PC-9 (cell line): ENCODE measurements at places on chromosomes 11 and 22. TPM values are rescaled to one million over a fixed set of nuclear protein-coding genes. Genes with fewer than 3 reads are reported as not detected.
A peak's percentile ranks its signal among the peaks of the same experiment; 100 is the strongest.

DNA sequence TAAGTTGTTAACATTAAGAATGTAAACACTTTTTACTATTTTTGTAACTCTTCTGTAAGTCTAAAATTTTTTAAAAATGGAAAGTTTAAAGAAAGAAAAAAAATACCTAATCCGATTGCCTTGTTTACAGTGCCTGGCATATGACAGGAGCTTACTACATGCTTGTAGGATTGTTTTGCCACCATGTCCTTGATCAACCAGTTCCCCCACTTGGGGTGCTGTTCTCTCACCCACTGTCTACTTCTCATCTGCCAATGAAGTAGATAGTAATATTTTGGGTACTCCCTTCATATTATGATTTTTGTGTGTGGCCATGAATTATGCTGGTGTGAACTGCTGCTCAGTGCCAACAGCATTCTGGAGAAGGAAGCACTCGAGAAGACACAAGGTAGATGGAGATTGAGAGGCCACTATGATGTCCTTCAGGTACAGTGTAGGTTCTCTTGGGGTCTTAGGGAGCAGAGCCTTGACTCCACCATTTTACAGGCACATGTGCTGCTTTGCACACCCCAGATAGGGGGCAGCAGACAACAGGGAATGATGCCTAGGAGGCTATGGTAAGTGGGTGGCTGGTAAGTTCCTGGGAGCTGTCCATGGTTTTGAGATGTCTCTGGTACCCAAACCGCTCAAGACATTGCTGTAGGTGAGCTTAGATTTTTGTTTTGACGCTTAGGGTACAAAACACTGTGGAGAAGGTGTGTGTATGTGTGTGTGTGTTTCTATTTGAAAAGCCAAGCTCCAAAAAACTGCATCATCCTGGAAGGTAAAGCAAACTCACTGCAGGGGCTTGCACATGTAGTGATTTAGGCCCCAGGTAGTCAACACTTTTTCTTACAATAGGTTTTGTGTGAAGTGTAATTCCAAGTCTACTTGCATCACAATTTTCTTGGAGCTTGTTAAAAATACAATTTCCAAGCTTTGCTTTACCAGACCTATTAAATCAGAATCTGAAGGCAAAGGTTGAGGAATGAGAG lies 494.5 kb upstream of the LARGE1 start:
- no peaks in the 10 kb centered on the region for H3K27me3 ChIP-seq
- no peak overlapping the region for H3K27ac ChIP-seq
- peak; percentile 67 for DNase-seq
- H3K36me3 ChIP-seq, result no peaks in the 10 kb centered on the region
- H3K4me3 ChIP-seq, result no peak overlapping the region
- H3K4me1 ChIP-seq, result no peaks in the 10 kb centered on the region

Gene THAP12
- 47.0 and 52.3 TPM in 2 replicates for total RNA-seq

Gene NTM
- not detected in 2 replicates for total RNA-seq

Gene MS4A2
- total RNA-seq, result not detected in 2 replicates

DNA sequence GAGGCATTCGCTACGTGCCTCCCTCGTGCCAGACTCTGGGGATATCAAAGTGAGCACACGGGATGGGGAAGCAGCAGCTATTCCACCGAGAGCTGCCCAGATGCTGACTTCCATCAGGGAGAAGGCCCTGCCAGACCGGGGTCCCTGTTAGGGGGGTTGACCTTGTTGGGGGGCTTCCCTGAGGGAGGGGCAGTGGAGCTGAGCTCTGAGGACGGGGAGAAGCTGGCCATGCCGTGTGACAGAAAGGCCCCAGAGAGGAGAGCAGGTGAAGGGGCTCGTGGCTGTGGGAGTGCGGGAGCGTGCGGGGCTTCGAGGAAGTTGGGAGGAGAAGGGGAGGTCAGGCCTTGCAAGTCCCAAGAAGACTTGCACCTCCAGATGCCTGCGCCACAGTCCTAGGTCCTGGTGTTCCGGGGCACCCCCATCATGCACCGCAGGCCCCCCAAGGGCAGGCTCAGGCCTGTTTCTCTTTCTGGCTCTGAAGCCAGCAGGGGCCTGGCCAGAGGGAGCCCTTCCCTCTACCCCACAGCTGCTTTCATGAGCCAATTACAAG lies 94.4 kb downstream of the ARHGAP8 start:
- H3K36me3 ChIP-seq, result peaks cover 4% of the 10 kb centered on the region; the same call in 1 of the 2 replicates
- DNase-seq, result no peak
- no peaks in the 10 kb centered on the region for H3K27me3 ChIP-seq
- no peaks in the 10 kb centered on the region for H3K4me1 ChIP-seq

DNA sequence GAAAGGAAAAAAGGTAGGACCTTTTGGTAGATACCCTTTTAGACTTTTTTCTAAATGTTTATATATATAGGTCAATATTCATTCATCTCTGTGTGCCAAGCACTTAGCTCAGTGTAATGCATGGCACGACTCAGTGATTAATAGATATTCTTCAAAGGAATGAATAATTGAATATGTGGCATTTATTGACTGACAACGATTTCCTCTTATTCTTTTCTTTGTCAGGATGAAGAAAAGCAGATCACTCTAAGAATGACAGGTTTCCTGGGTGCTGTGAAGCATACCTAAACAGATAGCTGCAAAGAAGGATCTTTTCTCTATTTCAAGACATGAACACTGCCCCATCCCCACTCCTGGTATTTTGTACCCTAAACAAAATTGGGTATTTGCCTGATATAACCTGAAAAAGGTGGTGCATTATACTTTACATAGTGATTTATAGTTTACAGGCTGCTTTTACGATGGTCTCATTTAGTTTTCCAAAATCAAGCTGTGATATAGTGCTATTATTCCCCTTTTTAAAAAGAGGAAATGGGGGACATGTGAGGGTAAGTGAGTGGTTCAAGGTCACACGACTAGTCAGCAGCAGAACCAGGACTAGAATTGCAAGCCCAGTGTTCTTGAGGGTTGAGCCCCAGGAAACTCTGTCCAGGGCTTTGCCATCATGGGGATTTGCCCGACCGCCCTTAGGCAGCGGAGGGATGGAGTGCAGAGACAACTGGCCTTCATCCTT lies 32.9 kb upstream of the CLMP start:
- no peak overlapping the region for H3K27ac ChIP-seq
- H3K4me1 ChIP-seq, result no peaks in the 10 kb centered on the region
- H3K36me3 ChIP-seq, result no peaks in the 10 kb centered on the region
